ENCODE measurements at places on chromosomes 1 and 21. TPM values are rescaled to one million over a fixed set of nuclear protein-coding genes. Genes with fewer than 3 reads are reported as not detected.

The GBP4 gene
- total RNA-seq: not detected

The LRRIQ3 gene
- total RNA-seq: 0.20 TPM

The RHEX gene
- not detected for total RNA-seq

The PPT1 gene
- total RNA-seq: 32.5 TPM

The NES gene
- 375 TPM for total RNA-seq

The CREB3L4 gene
- 14.3 TPM for total RNA-seq

The GPATCH3 gene
- 17.3 TPM for total RNA-seq

The MANEAL gene
- total RNA-seq: 112 TPM

The SPATA17 gene
- total RNA-seq: 0.78 TPM

The HPCAL4 gene
- total RNA-seq: not detected

The HSPB7 gene
- total RNA-seq: not detected

The NR5A2 gene
- total RNA-seq: 2.0 TPM

The OR2G6 gene
- total RNA-seq: not detected

The PDC gene
- not detected for total RNA-seq

The AGMAT gene
- total RNA-seq: 0.22 TPM

The GCSAML gene
- not detected for total RNA-seq

The RYR2 gene
- 47.0 TPM for total RNA-seq

The C1orf116 gene
- total RNA-seq: not detected

The CRNN gene
- not detected for total RNA-seq

The ARHGEF19 gene
- total RNA-seq: 3.4 TPM

The ELAVL4 gene
- total RNA-seq: 477 TPM

The NAV1 gene
- 124 TPM for total RNA-seq

The PRR9 gene
- not detected for total RNA-seq

The YIPF1 gene
- total RNA-seq: 39.3 TPM

The VHLL gene
- not detected for total RNA-seq

The FLG2 gene
- total RNA-seq: not detected

The KIRREL1 gene
- total RNA-seq: 8.1 TPM

The NR1I3 gene
- not detected for total RNA-seq

The HRNR gene
- total RNA-seq: not detected

The HPDL gene
- 2.3 TPM for total RNA-seq

The LHX8 gene
- total RNA-seq: not detected

The PFKFB2 gene
- 3.6 TPM for total RNA-seq

The LCE1B gene
- total RNA-seq: not detected

The CFAP141 gene
- total RNA-seq: not detected

The CELF3 gene
- total RNA-seq: 274 TPM

The TMEM82 gene
- not detected for total RNA-seq

The LCE1A gene
- total RNA-seq: not detected

The ZNF362 gene
- 69.8 TPM for total RNA-seq

The AMY1A gene
- not detected for total RNA-seq

The CYP4A11 gene
- total RNA-seq: 0.71 TPM

The C1QB gene
- total RNA-seq: not detected

The USH2A gene
- not detected for total RNA-seq

The KCNE1 gene
- 1.6 TPM for total RNA-seq

The IFNLR1 gene
- total RNA-seq: 0.47 TPM

The DNALI1 gene
- 12.2 TPM for total RNA-seq

The FCN3 gene
- total RNA-seq: not detected

The RAP1GAP gene
- total RNA-seq: 4.8 TPM

The VASH2 gene
- total RNA-seq: 59.8 TPM

The CSDE1 gene
- 763 TPM for total RNA-seq

The KCNJ9 gene
- 2.0 TPM for total RNA-seq

The C8B gene
- not detected for total RNA-seq

The CD1D gene
- total RNA-seq: 0.25 TPM

The CD84 gene
- not detected for total RNA-seq

The CBR3 gene
- not detected for total RNA-seq
